ENCODE measurements at places on chromosomes 2 and 18.

- DNase-seq = peak; percentile 65
These were observed at the start of gene PTPRM for GRCh38 chr18:7566567-7567473. PTPRM (plus strand) TSS chr18:7567316; CDS start chr18:7567819, 503 bp downstream.

DNA sequence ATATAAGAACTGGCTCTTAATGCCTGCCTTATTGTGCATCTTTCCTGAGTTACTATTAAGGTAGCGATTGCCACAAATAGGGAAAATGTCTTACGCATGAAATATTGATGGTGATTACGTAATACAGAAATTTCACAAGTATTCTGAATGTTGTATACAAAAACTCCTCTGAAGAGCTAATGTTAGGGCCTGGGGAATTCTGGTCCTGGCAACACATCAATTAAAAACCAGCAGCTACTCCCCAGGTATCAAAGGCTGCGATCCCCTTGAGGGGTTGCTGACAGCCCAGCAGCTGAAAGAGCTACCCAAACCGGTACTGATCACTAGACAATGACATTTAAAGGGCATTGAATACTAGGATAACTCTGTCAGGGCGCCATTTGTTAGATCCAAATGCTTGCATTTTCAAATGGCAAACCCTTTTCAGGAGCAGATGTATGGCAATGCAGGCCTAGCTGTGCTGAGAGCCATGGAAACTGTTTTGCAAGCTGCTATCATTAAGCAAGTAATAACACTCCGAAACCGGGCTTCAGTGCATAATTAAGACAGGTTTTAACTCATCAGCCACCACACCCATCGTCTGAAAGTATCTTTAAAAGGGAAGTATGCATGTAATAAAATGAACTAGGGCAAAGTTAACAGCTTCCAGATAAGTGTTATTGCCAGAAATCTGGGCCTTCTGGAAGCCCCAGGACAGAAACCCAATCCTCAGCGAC, 78.4 kb downstream of the CLHC1 start:
- DNase-seq = peak; percentile 34

DNA sequence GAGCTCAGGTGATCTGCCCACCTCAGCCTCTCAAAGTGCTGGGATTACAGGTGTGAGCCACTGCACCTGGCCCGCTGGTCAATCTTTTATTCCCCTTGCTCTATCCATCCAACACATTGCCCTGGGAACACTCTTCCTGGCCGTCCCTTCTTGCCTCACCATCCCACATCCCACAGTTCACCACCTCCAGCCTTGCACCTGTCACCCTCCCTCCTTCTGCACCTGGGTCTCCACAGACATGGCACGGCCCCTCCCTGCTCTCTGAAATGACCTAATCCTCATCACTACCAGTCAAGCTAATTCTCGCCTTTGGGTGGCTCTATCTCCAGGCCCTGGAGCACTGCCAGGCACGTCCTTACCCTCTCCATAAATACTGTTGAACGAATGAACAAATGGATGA, 116.9 kb upstream of the TEX51 start:
- DNase-seq = no peak

- DNase-seq = no peak
These were observed 47.6 kb downstream of the DIS3L2 start for GRCh38 chr2:232008907-232009638.

- DNase-seq = no peak
These were observed 34.6 kb downstream of the ODC1 start for GRCh38 chr2:10413503-10413902.

DNA sequence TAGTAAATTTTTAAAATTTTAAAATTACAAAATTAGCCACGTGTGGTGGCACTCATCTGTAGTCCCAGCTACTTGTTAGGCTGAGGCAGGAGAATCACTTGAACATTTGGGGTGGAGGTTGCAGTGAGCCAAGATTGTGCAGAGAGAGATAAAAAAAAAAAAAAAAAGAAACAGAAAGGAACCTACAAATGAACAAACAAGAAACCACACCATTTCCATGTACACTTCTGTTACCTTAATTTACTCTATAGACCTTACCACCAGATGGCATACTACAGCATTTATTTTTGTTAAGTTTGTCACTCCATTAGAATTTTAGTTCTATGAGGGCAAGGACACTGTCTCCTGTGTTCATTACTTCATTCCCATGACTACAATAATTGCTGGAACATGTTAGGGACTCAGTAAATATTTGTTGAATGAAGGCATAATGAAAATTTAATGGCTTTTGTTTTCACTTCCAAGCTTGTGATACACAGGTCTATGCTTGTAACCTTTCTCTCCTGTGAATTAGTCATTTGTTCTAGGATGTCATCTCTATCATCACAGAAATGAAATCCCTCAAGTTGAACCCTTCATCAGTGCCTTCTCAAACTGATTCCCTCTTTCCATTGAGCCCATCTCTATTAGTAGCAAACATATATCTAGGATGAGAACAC, 76.0 kb downstream of the ARHGAP15 start:
- no peak for DNase-seq

DNA sequence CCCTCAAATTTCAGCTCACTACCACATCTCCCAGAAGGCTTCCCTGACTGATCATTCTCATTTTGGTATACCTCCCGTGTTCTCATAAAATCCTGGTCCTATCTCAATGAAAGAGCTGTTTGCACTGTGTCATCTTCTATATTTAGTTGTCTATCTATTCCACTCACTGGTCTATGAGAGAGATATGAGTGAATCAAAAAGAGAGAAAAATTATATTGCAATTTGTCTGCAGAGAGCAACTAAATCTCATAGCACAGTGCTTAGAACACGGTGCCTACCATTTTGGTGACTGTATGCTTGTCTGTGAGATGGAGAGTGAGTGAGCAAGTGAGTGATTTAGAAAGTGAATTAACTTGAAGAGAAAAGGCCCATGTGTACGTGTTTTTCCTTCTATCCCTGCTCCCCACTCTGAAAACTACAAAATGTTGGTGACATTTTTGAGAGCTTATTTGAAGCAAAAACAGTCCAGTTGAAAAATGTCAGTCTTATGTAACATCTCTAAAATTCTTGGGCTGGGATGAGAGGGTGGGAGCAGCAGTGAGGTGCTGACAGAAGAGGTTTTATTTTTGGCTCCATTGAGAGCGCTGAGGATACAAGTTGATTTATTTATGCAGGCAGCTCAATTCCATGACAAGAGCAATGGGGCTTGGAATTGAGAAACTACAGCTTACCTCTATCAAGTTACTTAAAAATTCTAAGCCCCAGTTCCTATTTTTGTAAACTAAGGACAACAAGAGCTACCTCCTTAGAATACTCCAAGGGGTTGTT, 373.5 kb upstream of the CHST9 start:
- no peak for DNase-seq

DNA sequence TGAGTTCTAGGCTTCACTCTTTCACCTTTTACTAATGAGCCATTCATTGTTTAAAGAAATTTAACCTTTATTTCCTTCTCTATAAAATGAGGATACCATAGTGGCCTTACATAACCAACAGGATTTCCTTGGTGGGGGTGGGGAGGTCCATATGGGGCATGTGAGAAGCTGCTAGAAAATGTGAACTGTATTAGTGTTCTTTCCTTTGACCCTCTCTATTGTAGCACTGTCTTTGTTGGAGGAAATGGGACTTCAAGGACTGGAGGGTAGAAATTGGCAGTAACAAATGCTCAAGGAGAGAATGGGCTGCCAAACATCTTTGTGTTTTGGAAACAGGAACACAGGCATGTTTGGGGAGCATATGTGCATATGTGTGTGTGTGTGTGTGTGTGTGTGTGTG, 468.7 kb upstream of the ZEB2 start:
- no peak for DNase-seq

- DNase-seq = peak; percentile 47
These were observed 21.3 kb downstream of the APCDD1 start for GRCh38 chr18:10475654-10476291.

GRCh38 chr18:980586-980985, 75.9 kb downstream of the ADCYAP1 start:
- DNase-seq = no peak

DNA sequence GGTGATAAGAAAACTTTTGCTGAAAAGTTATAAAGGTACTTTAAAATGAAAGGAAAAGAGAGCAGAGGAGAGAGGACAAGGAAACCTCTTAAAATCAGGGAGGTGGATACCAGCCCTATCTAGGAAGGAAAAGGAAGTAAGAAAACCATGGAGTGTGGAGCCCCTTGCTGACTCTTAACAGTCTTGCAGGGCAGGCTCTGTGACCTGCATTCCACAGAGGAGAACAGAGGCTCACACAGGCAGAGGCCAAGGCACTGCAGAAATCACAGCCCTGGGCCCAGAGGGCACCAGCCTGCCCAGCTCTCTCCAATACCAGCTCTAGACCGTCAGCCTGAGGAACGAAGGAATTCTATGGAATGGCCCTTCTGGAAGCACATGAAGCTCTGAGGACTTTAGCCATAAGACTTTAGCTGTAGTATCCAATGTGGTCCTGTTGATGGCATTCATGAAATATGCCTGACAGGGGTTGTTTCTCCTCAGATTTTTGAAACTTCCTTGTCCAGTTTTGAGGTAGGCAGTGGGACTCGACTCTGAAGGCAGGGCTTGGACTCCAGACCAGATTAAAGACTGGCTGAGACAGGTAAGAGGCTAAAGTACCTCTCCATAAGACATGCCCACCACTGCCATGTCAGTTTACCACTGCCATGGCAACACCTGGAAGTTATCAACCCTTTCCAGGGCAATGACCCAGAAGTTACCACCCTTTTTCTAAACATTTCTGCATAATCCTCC, 216.3 kb downstream of the ANAPC1 start:
- no peak for DNase-seq

GRCh38 chr2:230069402-230069801, 678 bp upstream of the SLC16A14 start:
- DNase-seq = no peak

DNA sequence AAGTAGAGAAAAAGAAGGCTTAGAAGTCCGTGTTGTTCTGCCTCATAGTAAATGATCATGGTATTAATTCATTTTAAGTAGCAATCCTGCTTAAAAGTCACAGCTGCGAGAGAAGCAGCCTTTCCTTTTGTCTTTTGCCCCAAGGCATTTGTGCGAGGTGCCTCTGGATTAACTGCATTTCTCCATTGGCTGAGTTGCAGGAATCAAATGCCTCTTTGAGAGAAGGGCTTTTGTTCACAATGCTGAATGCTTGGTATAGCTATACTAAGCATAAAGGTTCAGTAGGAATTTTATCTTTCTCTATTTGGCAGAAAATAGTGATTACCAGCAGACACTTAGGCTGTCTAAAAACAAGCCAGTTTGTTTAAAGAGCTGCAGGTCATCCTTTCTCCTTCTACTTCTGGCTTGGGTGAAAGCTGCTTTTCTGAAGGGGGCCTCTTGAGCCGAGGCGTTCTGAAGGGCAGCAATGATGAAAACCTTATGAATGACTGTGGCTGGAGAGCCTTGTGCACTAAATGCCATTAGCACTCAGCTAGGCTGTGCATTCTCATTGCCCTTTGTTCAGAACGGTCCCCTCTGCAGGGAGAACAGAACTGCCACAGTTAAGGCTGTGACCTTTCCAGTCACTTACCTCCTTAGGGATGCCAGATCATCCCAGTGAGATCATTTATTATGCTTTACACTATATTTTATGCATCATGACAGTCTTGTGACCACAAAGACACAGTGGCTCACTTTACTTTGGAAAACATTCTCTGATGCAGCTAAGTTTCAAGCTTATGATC, 68.8 kb upstream of the TMEM87B start:
- DNase-seq = no peak

- DNase-seq = no peak
These were observed 50.0 kb downstream of the C2orf42 start for GRCh38 chr2:70140791-70141211.

- peak; percentile 61 for DNase-seq
These were observed 68.0 kb downstream of the DAW1 start for GRCh38 chr2:227939271-227940027.

DNA sequence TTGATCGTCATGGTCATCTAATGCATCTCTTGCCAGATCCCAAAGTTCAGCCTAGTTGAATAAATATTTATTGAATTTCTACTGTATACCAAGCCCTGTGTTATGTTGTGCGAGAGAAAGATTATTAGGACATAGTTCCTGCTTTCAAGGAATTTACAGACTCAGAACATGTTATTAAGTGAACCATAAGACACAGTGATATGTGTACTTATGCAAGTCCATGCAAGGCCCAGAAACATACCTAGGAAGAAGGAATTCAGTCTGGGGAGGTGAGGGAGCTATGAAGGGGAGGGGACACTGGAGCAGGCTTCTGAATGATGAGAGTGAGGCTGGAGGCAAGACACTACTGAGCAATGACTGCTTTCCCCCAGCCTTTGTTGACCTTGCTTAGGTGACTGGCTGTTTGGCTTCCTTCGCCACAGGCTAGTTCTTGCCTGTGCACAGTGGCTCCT, 81.4 kb downstream of the ACAA2 start:
- DNase-seq = no peak

GRCh38 chr18:79439628-79440023, 43.9 kb downstream of the NFATC1 start:
- no peak for DNase-seq

DNA sequence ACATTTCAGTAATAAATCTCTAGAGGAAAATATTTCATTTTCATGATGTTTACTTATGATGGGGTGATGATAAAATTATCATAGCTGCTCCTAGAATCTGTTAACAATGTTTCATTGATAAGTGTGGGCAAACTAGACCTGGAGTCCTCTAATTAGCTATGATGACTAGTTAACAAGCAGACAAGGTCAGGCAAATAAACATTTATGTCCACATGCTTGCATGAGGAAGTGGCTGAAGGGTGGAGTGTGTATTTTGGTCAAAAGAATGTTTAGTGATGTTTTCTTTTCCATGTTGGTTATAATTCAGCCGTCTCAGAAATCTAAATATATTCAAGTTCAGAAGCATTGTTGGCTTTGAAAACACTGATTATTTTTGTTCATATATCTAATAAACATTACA, 99.9 kb upstream of the FN1 start:
- DNase-seq = no peak

DNA sequence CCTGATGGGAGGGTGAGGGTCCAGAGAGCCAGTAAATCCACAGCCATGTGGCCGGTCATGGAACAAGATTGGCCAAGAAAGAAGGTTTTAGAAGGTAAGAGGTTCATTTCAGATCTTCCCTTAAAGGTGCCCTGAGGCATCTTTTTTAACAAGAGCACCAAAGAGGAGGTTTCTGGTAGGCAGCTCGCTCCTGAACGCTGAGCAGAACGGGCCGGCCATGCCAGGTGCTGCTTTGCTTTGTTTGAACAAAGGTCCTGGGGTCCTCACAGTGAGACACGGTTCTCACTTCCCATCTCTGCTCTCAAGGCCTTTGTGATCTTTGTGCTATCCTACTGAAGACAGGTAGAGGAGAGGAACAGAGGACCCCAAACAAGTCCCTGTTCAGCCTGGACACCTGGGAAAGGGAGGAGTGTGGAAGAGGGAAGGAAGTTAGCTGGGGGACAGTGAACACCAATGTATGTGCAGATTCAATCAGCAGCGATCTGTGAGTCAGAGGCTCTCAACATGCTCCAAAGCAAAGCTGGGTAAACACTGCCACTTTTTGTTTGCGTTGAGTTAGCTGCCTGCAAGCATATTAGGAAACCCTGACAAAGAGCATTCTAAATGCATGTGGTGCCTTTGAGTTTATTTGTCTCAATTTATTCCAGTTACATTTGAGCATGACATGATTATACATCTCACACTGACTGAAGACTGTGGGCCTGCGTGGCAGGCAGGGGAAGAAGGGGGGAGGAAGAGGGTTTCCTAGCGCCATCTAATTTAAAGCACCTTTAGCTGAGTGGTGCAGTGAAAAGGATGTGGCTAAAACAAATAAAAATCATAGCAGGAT, 102.4 kb downstream of the ASB1 start:
- no peak for DNase-seq

- peak; percentile 33 for DNase-seq
These were observed 56.9 kb downstream of the COL4A4 start for GRCh38 chr2:227106845-227107759.

GRCh38 chr2:173998386-173998785, 33.2 kb upstream of the SP3 start:
- no peak for DNase-seq
